Muscle of leg (tissue), 16 donors: ENCODE measurements at places on chromosomes 13 and 19. TPM values are rescaled to one million over a fixed set of nuclear protein-coding genes. Genes with fewer than 3 reads are reported as not detected.

GRCh38 chr19:1166872-1167573 lies 7.0 kb downstream of the SBNO2 start:
- DNase-seq: no peak
- H3K4me3 ChIP-seq: no peak overlapping the region
- H3K36me3 ChIP-seq: peaks cover 11% of the 10 kb centered on the region
- no peak overlapping the region for H3K27ac ChIP-seq
- H3K4me1 ChIP-seq: peaks cover 37% of the 10 kb centered on the region

DNA sequence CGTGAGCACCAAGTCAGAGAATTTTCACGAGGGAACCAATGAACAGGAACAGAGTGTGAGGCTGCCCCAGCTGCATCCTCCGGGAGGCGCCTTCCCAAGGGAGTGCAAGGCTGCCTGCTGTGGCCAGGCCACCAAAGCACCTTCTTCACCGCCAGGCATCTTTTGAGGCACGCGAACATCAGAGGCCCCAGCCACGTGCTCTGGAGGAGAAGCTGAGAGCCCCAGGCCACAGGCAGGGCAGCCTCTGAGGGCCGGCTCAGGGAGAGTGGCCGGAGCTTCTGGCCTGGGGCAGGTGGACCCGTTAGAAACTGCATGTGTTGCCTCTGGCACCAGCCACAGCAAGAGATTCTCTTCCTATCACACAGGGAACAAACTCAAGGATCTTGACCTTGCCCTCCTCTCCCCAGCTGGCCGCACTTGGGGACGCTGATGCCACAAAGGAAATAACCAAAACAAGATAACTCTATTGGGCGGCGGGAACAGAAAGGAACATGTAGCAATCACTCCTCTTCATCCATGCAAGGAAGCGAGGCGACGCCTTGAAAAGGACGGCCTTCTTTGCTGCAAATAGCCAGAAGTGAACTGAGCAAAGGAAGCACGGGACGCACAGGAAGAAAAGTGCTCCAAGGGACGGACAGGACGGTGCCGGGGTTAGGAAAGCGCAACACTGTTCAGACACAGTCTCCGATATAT lies 19.9 kb downstream of the GAS6 start:
- H3K36me3 ChIP-seq: peaks cover 8% of the 10 kb centered on the region
- no peak overlapping the region for H3K4me3 ChIP-seq
- no peak for DNase-seq
- H3K27ac ChIP-seq: no peak overlapping the region
- H3K4me1 ChIP-seq: peaks cover 19% of the 10 kb centered on the region

- no peak overlapping the region for H3K27ac ChIP-seq
- no peak overlapping the region for H3K4me3 ChIP-seq
- no peak for DNase-seq
- H3K4me1 ChIP-seq: no peaks in the 10 kb centered on the region
- H3K36me3 ChIP-seq: no peaks in the 10 kb centered on the region
Observed at GRCh38 chr13:109118521-109118920, 489.1 kb downstream of the MYO16 start.

DNA sequence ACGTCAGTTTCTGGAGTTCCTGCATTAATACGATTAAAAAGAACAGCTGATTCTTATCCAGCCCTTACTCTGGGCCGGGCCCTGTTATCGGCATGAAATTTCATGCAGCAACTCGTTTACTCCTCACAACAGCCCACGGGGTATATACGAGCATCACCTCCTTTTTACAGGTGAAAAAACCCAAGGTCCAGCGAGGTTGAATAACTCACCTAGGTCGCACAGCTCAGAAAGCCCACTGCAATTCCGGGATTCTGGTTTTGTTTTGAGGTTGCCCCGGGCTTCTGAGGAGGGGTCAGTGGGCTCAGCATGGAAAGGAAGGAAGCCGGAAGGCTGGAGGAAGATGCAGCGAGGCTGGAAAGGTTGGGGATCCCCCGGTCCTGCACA lies 577 bp upstream of the ACP7 start:
- no peak overlapping the region for H3K4me3 ChIP-seq
- no peak for DNase-seq

Gene OR7A10
- total RNA-seq: not detected

DNA sequence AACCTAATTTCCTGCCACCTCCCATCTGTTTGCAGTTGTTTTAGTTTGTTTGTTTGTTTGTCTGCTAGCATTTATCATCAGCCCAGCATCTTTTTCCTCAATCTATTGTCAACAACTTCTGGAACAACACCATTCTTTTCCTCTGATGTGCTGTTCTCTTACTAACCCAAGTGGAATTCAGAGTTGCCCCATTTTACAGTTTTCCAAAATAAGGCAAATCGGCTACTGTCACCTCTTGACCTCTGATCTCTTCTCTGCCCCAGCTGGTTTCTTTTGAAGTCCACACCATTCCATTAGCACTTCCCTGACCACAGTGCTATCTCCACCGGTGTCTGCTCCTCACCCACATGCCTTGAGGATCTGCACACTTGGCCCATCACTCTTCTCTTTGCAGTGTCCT lies 102.4 kb downstream of the EFNB2 start:
- H3K4me1 ChIP-seq: no peaks in the 10 kb centered on the region
- H3K27ac ChIP-seq: no peak overlapping the region
- no peak overlapping the region for H3K4me3 ChIP-seq
- no peaks in the 10 kb centered on the region for H3K27me3 ChIP-seq

Gene SIGLEC12
- not detected for total RNA-seq

GRCh38 chr19:49151267-49152118 lies 3.7 kb downstream of the HRC start:
- peak overlapping the region; percentile 95 for H3K4me3 ChIP-seq
- H3K27ac ChIP-seq: peak overlapping the region; percentile 91
- peak; percentile 84 for DNase-seq
- H3K4me1 ChIP-seq: peaks cover 67% of the 10 kb centered on the region

Gene RRAS
- total RNA-seq: 15.3 TPM

Gene ZNF726
- total RNA-seq: 5.7 TPM

DNA sequence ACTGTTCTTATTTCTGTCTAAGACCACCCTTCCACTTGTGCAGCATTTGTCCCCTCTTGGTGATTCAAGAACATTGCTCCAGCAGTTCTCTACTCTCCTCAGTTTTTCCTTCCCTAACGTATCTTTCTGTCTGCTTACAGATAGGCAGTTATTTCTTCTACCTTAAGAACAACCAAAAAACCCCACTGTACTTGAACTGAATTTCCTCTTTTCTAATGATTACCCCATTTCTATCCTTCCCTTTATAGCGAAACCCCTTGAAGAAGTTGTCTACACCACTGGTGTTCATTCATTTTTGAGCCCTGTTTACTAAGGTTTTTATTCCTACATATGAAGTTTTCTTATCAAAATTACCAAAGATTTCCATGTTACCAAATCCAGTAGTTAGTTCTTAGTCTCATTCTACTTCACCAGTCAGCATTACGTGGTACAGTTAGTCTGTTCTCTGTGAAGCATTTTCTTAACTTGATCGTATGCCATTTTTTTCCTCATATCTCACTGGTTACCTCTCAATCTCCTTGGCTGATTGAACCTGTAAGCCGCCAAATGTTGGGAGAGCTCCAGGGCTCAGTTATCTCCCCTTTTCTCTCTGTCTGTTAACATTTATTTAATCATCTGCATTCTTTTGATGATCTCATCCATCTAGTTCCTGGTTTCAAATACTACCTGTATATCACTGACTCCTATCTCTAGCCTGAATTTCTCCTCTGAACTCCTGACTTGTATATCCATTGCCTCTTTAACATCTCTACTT lies 9.0 kb downstream of the LSM14A start:
- H3K4me1 ChIP-seq: peaks cover 7% of the 10 kb centered on the region
- DNase-seq: no peak
- no peak overlapping the region for H3K4me3 ChIP-seq
- H3K27me3 ChIP-seq: no peaks in the 10 kb centered on the region
- H3K36me3 ChIP-seq: peaks cover 11% of the 10 kb centered on the region

Gene LILRA2
- 0.53 TPM for total RNA-seq

Gene SULT2A1
- not detected for total RNA-seq

- no peak for DNase-seq
- no peak overlapping the region for H3K4me3 ChIP-seq
- H3K27ac ChIP-seq: no peak overlapping the region
- peaks cover 1% of the 10 kb centered on the region for H3K36me3 ChIP-seq
- H3K27me3 ChIP-seq: no peaks in the 10 kb centered on the region
Observed at GRCh38 chr13:113328851-113329250, 31.8 kb downstream of the LAMP1 start.
